ENCODE measurements at places on chromosomes 16 and 17.
A peak's percentile ranks its signal among the peaks of the same experiment; 100 is the strongest.

GRCh38 chr17:36524428-36524876 lies 10.2 kb downstream of the MYO19 start:
- no peaks in the 10 kb centered on the region for H3K27me3 ChIP-seq
- H3K27ac ChIP-seq, result no peak overlapping the region
- peaks cover 20% of the 10 kb centered on the region for H3K4me1 ChIP-seq
- H3K36me3 ChIP-seq, result peaks cover 26% of the 10 kb centered on the region
- DNase-seq, result no peak

- peak overlapping the region; percentile 85 for H3K4me3 ChIP-seq
- peaks cover 54% of the 10 kb centered on the region for H3K36me3 ChIP-seq
- no peaks in the 10 kb centered on the region for H3K27me3 ChIP-seq
- DNase-seq, result no peak
Observed at GRCh38 chr17:58335061-58335731, 6.6 kb upstream of the TSPOAP1 start.

GRCh38 chr16:177394-177822 lies 928 bp downstream of the HBA1 start:
- H3K27ac ChIP-seq, result no peak overlapping the region
- DNase-seq, result no peak
- H3K36me3 ChIP-seq, result peaks cover 2% of the 10 kb centered on the region
- no peaks in the 10 kb centered on the region for H3K4me1 ChIP-seq
- H3K27me3 ChIP-seq, result peaks cover 43% of the 10 kb centered on the region

DNA sequence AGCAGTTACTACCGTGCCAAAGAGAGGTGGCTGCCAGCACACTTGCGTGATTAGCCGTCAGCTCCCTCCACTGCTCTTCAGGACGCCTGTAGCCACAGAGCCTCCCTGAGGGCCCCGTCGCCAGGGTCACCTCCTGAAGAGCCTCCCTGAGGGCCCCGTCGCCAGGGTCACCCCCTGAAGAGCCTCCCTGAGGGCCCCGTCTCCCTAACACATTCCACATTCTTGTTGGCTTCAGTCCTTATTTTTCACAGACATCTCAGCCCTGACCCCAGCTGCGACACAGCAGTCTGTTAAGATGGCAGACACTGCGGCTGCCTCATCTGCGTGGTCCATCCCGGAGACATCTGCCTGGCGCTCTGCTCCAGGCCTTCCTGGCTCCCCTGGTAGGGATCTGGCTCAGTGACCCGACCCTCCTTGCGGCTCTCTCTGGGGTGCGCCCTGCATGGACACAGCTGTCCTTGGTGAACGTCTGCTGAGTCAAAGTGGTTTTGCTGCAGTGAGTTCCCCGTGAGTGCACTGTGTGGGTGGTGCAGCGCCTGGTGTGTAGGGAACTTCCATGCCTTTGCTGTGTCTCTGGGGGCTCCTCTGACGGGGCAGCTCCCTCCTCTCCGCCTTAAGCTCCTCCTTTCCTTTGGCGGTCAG lies 11.4 kb downstream of the ACSF3 start:
- H3K4me1 ChIP-seq, result peaks cover 10% of the 10 kb centered on the region
- H3K4me3 ChIP-seq, result no peak overlapping the region
- peak overlapping the region; percentile 13 for H3K27ac ChIP-seq
- DNase-seq, result no peak

DNA sequence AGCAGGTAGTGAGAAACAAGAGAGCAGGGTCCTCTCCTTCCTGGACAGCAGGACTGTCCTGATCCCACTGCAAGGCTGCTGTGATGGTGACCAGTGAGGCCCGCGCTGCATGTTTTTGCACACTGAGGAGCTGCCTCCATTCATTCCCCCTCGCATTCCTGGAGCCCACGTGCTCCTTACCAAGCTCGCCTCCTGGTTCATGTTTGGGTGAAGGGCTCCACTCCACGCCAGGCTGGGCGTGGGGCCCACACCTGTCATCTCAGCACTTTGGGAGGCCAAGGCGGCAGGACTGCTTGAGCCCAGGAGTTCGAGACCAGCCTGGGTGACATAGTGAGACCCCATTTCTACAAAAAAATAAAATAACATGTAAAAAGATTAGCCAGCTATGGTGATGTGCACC lies 15.4 kb upstream of the FASN start:
- no peak for DNase-seq
- H3K4me3 ChIP-seq, result no peak overlapping the region
- H3K4me1 ChIP-seq, result no peaks in the 10 kb centered on the region

DNA sequence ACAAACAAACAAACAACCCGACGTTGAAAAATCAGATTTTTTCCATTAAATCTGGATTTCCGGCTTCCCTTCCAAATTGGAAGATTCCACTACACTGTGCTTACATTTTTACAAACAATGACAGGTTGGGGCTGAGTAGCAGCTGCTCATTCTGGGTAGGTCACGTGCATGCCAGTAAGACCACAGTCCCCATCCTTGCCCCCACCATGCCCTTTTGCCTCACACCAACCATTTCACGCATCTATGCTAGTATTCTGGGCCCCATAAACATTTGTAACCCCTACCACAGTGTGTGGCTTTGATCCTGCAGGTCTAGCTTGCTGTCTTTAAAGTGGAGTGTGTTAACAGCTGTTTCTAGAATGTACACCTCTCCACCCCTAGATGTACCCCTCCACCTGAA lies 366.1 kb downstream of the XYLT1 start:
- H3K4me3 ChIP-seq, result no peak overlapping the region
- DNase-seq, result no peak
- H3K4me1 ChIP-seq, result peaks cover 11% of the 10 kb centered on the region
- no peak overlapping the region for H3K27ac ChIP-seq
- no peaks in the 10 kb centered on the region for H3K27me3 ChIP-seq
- peaks cover 2% of the 10 kb centered on the region for H3K36me3 ChIP-seq

DNA sequence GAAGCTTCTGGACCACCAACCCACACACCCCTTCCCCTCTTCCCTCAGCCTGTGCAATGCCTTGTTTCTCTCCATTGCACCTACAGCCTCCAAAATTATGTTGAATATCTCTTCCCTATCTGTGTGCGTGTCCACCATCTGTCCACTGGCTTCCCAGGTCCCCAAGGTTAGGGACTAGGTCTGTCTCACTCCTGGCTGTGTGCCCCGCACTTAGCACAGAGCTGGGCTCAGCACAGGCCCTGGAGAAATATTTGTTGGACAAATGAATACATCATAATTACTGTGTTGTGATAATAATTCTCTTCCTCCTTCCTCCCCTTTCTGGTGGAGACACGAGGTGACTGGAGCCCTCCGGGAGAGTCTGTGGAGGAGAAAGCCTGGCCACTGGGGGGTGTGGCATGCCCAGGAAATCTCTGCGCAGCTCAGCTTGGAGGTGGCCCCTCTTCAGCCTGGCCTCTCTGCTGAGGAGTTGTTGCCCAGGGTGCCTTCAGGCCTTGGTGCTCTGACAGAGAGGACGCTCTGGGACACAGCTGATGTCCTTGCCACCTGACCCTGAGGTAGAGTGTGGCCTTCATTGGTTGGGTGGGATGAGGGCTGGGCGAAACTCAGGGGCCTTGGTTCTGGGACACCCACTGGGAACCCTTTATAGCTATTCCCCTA lies 3.3 kb upstream of the BRD7 start:
- no peak for DNase-seq
- H3K4me1 ChIP-seq, result peaks cover 23% of the 10 kb centered on the region
- no peak overlapping the region for H3K4me3 ChIP-seq
- peaks cover 22% of the 10 kb centered on the region for H3K27me3 ChIP-seq

- H3K4me1 ChIP-seq, result peaks cover 11% of the 10 kb centered on the region
- H3K4me3 ChIP-seq, result no peak overlapping the region
- H3K27me3 ChIP-seq, result no peaks in the 10 kb centered on the region
- H3K36me3 ChIP-seq, result peaks cover 10% of the 10 kb centered on the region
- peak overlapping the region; percentile 52 for H3K27ac ChIP-seq
- DNase-seq, result peak; percentile 73
Observed at GRCh38 chr16:57519796-57520360, 16.5 kb downstream of the CCDC102A start.

- H3K4me3 ChIP-seq, result peak overlapping the region; percentile 68
- no peaks in the 10 kb centered on the region for H3K27me3 ChIP-seq
- H3K4me1 ChIP-seq, result peaks cover 83% of the 10 kb centered on the region
Observed at GRCh38 chr17:36195434-36196130, 976 bp downstream of the CCL3L1 start.

DNA sequence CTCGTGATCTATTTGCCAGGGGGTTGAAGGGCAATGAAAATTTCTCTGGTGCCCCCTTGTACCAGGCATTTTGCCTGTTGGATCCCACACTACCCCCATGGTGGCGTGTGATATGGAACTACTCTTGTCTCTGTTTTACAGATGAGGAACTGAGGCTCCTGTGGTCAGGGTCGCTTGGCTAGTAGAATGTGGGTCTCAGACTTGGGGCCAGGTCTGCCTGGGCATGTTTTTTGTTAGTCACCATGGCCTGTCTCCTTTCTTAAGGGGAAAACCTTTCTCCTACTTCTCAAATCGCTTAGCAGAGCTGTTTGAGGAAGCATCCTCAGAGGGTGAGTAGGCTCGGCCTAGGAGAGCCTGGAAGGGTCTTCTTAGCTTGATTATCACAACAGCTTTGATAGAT lies 51.2 kb downstream of the CLEC16A start:
- H3K4me1 ChIP-seq, result peaks cover 16% of the 10 kb centered on the region
- peaks cover 19% of the 10 kb centered on the region for H3K36me3 ChIP-seq
- no peak overlapping the region for H3K27ac ChIP-seq
- no peaks in the 10 kb centered on the region for H3K27me3 ChIP-seq
- no peak overlapping the region for H3K4me3 ChIP-seq

DNA sequence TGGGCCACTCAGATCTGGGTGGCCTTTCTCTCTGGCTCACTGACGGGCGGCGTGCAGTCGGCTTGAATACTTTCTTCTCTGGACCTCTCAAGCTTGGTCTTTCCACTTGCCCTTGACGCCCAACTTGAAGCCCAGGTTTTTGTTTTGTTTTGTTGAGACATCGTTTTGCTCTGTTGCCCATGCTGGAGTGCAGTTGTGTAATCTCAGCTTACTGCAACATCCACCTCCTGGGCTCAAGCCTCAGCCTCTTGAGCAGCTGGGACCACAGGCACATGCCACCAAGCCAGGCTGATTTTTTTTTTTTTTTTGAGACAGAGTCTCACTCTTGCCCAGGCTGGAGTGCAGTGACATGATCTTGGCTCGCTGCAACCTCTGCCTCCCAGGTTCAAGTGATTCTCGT lies 22.7 kb upstream of the KIF19 start:
- no peak overlapping the region for H3K4me3 ChIP-seq
- DNase-seq, result no peak
- no peaks in the 10 kb centered on the region for H3K36me3 ChIP-seq
- no peaks in the 10 kb centered on the region for H3K27me3 ChIP-seq

DNA sequence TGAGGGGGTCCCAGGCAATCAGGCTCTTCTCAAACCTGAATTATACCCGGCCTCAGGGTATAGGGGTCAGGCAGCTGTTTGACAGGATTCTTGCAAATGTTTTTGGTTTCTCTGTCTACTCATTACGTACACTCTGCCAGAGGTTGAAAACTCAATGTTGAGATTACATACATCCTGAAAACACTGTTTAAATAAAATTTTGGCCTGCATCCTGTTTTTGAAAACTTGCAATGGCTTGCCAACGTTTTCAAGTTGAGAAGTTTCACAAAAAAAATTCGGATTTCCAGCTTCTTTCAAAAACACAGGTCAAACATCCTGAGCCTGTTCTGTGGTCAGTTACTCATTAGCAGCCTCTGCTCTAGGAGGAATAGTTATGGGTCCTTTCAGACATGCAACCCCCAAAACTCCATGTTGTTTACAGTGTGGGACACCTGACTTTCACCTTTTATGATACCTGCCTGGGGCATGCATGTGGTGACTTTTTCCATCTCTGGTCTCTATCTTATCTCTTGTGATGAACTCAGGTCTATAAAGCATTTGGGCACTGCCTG lies 577.8 kb downstream of the WWOX start:
- no peak for DNase-seq
- no peaks in the 10 kb centered on the region for H3K27me3 ChIP-seq
- H3K27ac ChIP-seq, result no peak overlapping the region
- H3K4me1 ChIP-seq, result no peaks in the 10 kb centered on the region

GRCh38 chr17:62995377-62995885 lies 29.4 kb downstream of the TANC2 start:
- no peaks in the 10 kb centered on the region for H3K4me1 ChIP-seq
- DNase-seq, result no peak
- no peak overlapping the region for H3K27ac ChIP-seq
- no peaks in the 10 kb centered on the region for H3K36me3 ChIP-seq
- no peak overlapping the region for H3K4me3 ChIP-seq

DNA sequence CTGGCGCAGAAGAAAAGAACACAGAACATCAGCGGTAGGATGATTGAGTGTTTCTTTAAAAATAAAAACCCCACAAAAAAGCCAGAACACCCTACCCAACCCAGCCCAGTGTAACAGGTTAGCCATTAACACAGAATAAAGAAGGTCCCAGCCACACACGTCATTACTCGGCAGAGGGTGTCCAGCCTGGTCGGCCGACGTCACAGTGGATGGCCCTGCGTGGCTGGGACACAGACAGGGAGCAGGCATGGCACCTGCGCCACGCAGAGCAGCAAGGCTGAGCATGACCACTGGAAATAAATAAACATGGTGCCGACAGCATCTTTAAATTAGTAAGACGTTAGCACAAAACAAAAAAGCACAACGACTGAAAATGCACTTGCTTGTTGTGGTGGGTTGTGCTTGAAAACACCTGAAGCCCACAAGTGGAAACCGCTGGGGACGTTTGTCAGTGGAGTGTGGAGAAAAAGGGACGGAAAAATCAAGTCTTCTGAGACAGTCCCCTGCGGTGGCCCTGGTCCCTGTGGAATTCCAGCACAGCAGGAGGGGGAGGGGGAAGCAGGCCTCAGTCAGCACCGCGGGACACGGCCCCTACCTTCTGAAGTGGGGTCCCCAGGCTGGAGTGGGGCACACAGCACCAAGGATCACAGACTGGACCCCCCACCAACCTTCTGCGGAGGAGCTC lies 39.2 kb downstream of the SLC7A5 start:
- H3K27ac ChIP-seq, result peak overlapping the region; percentile 80
- peaks cover 46% of the 10 kb centered on the region for H3K36me3 ChIP-seq
- DNase-seq, result no peak
- H3K4me1 ChIP-seq, result no peaks in the 10 kb centered on the region

- H3K27ac ChIP-seq, result no peak overlapping the region
- no peaks in the 10 kb centered on the region for H3K36me3 ChIP-seq
- no peak for DNase-seq
- H3K4me1 ChIP-seq, result no peaks in the 10 kb centered on the region
Observed at GRCh38 chr16:54588026-54588425, 301.4 kb upstream of the IRX3 start.

- H3K36me3 ChIP-seq, result peaks cover 2% of the 10 kb centered on the region
- DNase-seq, result peak; percentile 75
- peaks cover 12% of the 10 kb centered on the region for H3K4me1 ChIP-seq
- peak overlapping the region; percentile 38 for H3K27ac ChIP-seq
- H3K4me3 ChIP-seq, result no peak overlapping the region
- H3K27me3 ChIP-seq, result peaks cover 24% of the 10 kb centered on the region
Observed at GRCh38 chr17:57892146-57892819, 42.4 kb upstream of the MRPS23 start.

- no peak for DNase-seq
- peaks cover 46% of the 10 kb centered on the region for H3K27me3 ChIP-seq
- no peaks in the 10 kb centered on the region for H3K4me1 ChIP-seq
- no peaks in the 10 kb centered on the region for H3K36me3 ChIP-seq
- no peak overlapping the region for H3K4me3 ChIP-seq
- H3K27ac ChIP-seq, result no peak overlapping the region
Observed at GRCh38 chr17:44636562-44636961, 19.7 kb upstream of the MEIOC start.

GRCh38 chr17:31525801-31526549 lies 134.5 kb downstream of the RAB11FIP4 start:
- no peaks in the 10 kb centered on the region for H3K27me3 ChIP-seq
- H3K27ac ChIP-seq, result no peak overlapping the region
- H3K4me1 ChIP-seq, result no peaks in the 10 kb centered on the region
- H3K4me3 ChIP-seq, result no peak overlapping the region
- no peak for DNase-seq

GRCh38 chr16:80807906-80808305 lies 3.5 kb upstream of the CDYL2 start:
- H3K27ac ChIP-seq, result no peak overlapping the region
- DNase-seq, result no peak
- peaks cover 4% of the 10 kb centered on the region for H3K36me3 ChIP-seq
- no peak overlapping the region for H3K4me3 ChIP-seq
- peaks cover 10% of the 10 kb centered on the region for H3K4me1 ChIP-seq
